Stimulated activated CD8-positive, alpha-beta memory T cell treated with anti-CD3 and anti-CD28 coated beads, Interleukin-2, amount 100 ng/mL, for 1 hour (primary cell): ENCODE measurements at places on chromosomes 4 and X.

DNA sequence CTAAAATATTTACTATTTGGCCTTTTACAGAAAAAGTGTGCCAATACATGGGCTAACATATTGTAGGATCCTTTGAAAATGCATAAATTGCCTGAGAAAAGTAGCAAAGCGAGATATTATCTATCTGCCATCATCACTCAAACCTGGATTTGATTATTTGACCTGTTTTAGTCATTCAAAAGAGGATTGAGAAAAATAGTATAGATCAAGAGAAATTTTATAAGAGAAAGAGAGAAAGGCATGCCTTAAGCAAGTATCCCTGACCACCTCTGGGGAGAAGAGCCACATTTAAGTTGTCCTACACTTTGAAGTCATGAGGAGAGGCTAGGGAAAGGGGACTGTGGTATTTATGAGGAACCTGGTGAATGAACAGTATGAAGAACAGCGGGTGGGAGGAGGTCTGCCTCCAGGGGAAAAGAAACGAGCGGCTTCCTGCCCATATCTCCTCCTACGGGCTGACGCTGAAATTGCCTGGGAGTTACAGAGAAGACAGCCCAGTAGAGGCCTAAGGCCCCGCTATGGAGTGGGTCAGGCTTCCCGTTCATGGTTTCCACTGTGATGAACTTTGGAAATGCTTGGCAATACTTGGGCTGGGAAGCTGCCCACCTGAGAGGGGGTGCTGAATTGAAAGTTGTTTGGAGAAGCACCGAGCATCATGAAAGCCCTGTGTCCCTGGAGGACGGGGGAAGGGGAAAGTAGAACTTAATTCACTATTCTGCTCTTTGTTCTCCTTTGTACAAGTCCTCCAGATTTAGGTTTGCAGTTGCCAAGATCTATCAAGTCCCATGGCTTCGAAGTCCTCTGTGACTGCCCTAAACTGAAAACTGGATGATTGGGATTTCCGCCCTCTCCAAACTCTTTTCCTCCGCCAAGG lies 106.9 kb upstream of the ACSL4 start:
- DNase-seq: no peak

GRCh38 chr4:129254526-129254925 lies 158.6 kb downstream of the C4orf33 start:
- no peak for DNase-seq

- no peak for DNase-seq
Measured at GRCh38 chrX:97751735-97752134, 868.0 kb downstream of the RPA4 start.

GRCh38 chr4:112141366-112142138 lies 3.7 kb upstream of the FAM241A start:
- no peak for DNase-seq
